ENCODE measurements at places on chromosomes 3 and 15.

GRCh38 chr15:45684533-45684932 is 49.7 kb downstream of the SQOR start:
- DNase-seq: no peak

- no peak for DNase-seq
Measured at GRCh38 chr3:172478116-172478515, 29.9 kb upstream of the GHSR start.

GRCh38 chr3:128416578-128417211 is 50.0 kb downstream of the DNAJB8 start:
- DNase-seq: no peak

GRCh38 chr3:186705882-186706780 is 11.0 kb upstream of the KNG1 start:
- DNase-seq: no peak

DNA sequence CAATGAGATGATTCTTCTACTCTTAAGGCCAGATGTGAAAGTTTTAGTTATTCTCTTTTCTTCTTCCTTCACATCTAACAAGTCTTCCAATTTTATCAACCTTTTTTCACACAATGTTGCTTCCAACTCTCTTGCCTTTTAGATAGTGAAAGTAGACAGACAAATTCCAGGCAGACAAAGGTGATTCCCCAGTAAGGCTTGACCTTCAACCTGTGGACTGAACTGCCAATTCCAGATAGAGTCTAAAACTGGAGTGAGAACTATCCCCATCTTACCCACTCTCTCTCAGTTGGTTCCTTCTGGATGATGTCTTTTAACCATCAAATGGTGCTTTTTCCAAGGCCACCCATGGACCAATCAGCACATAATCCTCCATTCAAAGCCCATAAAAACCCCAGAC is 159.0 kb downstream of the NSUN3 start:
- DNase-seq: no peak

DNA sequence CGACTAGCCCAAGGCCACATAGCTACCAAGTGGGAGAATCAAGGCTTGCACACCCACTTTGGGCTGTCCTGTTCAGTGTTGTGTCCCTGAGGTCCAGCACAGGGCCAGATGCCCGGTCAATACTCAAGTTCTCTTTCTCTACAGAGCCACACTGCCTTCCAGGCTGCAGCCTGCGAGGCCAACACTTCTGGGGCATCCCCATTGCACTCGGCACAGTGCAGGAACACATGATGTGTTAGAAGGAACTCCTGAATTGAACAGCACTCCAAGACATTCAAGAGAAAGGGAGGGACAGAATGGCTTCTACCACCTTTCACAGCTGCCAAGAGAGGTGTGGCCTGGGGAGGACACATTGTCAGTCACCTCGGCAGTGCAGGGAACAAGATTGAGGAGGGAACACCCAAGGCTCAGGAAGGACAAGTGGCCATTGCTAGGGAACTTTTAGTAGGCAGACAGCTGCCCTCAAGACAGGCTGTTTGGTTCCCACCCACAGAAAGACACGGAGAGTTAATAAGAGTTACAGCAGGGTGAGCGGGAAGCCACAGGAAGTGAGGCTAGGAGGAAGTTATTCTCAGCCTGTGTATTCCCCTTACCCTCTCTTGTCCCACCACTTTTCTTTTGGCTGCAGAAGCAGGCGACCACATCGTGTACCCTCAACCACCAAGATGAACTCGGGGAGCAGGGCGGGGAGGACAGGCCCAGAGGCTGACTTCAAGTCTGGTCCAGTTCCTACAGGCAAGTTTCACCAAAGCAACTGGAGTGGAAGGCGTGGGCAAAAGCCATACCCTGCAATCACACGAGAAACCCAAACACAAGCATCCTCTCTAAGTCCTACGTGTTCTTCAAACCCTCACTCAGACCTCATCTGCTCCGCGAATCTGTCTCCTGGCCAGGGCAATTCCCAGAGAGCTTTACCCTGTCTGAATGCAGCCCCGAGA is 69.4 kb downstream of the SRGAP3 start:
- DNase-seq: no peak

GRCh38 chr3:39474126-39474515 is 6.6 kb downstream of the MOBP start:
- no peak for DNase-seq

- DNase-seq: no peak
Measured at GRCh38 chr15:88006146-88006545, 250.4 kb downstream of the NTRK3 start.

DNA sequence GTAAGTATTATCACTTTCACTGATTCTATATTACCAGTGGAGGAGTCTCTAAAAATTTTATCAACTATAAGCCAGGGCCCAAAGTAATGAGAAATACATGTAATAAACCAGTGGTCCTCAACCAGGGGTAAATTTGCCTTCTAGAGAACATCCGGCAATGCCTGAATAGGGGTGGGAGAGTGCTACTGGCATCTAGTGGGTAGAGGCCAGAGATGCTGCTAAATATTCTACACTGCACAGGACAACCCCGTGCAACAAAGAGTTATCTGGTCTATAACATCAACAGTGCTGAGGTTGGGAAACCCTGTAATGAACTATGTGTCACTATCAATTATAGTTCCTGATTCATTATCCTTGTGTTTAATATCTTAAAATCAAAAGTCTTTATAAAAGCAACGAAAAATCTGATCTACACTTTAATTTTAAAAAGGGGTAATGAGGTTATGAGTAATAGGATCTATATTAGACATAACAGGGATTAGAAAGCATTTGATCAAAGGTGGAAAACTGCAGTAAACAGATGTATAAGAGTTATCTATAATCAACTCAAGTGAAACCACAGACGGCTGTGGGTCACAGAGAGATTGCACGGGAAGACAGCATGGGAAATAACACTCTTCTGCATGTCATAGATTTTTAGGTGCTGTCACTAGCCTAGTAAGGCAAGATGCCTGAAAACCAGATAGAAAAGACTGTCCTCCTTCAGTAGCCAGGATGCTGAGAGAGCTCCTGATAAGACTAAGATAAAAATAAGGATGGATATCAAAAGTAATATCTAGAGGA is 2.0 kb downstream of the LYSMD2 start:
- no peak for DNase-seq

GRCh38 chr3:78804251-78805037 is 963.4 kb downstream of the ROBO1 start:
- DNase-seq: no peak

DNA sequence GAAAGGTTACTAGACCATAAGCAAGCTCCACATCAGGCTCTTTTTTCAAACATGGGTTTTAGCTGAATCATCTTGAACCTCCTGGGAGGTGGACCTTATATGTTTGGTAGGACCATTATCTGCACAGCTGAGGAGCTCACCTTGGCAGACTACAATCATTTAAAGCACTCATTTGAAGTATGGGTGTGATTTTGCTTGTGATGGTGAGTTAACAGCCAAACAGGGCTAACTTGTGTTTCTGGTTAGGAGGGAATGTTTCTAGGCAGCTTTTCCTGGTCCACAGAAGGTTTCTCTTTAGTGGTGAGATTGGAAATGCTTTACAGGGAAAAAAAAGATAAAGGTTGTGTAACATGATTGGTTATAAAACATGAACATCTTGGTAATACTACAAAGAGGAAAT is 61.8 kb downstream of the ARHGEF26 start:
- no peak for DNase-seq

GRCh38 chr3:16177962-16178627 is 3.6 kb downstream of the GALNT15 start:
- DNase-seq: peak; percentile 73

DNA sequence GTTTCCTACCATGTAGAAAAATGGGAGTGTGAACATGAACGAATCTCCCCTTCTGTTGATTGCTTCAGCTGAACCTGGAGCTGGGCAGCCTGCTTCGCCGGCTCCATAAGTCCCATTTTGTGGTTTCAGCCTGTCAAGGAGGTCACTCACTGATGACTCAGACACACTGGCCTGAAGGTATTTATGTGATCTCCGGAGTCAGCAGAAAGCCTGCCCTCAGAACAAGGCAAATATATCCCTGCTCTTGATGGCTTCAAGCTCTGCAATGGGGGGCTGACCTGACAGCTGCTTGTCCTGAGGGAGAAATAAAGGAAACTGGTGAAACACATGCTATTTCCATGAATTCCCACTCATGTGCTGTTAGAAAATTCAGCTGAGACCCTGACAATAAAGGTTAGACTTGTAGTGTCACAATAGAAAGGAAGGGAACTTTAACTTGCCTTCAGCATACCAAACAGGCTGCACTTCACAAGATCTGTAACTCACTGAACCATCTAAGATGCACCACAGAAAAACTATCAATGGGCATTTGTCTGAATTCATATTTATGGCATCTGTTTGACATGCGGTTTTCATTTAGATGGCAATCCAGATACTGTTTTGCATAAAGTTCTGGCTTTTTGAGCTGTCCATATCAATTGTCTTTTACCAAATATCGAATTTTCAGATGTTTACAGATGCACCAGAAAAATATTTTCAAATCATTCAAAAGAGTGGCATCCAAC is 282.0 kb upstream of the VEPH1 start:
- DNase-seq: no peak

DNA sequence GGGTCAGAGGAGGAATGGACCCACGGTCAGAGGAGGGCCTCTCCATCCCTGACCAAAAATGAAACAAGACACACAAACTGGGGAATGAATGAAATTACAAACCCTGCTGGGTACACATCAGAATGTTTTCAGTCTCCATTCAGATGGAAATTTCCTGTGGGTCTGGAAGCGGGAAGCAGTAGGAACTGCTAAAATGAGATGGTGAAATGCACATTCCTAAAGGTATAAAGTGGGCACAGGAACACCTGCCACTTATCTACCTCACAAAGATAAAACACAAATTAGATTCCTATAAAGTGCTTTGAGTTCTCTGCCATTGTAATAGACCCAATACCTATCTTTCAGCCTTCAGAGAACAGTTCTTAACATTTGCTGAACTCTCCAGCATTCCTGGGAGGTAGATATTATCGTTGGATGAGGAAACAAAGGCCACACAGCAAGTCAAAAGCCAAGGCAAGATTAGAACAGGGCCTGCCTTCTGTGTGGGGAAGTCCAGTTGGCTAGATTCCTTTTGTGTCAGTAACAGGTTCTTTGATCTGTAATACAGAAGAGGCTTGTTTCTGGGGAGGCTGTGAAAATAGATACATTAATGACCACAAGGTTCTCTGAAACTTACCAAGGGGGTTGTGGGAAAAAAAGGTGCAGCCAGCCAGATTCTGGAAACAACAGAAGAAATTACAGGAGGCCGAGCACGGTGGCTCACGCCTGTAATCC is 98.4 kb downstream of the IGF2BP2 start:
- no peak for DNase-seq

DNA sequence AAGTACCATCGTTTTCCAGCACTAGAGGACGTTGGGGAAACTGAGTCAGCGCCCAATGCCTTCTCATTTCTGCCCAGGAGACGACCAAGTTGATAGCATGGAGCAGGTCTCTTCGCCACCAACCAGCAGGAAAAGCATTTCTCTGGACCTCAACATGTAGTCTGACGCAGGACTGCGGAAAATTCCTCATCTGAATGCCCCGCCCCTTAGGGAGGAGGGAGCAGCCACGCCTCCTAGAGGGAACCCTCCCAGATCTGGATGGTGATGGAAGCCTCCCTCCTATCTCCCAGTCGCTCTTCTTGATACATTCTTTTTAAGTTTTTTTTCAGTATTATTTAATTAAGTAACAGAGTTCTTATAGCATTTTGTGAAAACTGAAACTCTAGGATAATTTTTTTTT is 17.4 kb upstream of the MINDY4B start:
- no peak for DNase-seq

DNA sequence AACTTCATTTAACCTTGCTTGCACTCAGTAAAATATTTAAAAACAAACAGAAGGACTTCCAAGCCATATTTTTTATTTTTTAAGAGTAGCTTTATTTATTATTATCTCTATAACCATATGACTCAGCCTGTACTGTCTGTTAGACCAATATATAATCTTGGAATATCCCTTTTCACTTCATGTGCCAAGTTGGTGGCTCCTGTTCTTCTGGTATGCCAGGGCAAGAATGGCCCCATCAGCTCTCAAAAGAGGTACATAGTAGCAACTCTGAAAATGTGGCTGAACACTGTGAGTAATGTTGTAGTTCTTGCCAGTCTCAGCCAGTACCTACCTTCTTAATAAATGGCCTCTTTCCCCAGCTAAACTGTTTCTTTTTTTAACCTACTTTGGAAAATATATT is 257.0 kb upstream of the UBE2E1 start:
- no peak for DNase-seq

Measured in RPMI8226 (cell line).